MCF 10A (cell line): ENCODE measurements at places on chromosomes 6 and 20.

DNA sequence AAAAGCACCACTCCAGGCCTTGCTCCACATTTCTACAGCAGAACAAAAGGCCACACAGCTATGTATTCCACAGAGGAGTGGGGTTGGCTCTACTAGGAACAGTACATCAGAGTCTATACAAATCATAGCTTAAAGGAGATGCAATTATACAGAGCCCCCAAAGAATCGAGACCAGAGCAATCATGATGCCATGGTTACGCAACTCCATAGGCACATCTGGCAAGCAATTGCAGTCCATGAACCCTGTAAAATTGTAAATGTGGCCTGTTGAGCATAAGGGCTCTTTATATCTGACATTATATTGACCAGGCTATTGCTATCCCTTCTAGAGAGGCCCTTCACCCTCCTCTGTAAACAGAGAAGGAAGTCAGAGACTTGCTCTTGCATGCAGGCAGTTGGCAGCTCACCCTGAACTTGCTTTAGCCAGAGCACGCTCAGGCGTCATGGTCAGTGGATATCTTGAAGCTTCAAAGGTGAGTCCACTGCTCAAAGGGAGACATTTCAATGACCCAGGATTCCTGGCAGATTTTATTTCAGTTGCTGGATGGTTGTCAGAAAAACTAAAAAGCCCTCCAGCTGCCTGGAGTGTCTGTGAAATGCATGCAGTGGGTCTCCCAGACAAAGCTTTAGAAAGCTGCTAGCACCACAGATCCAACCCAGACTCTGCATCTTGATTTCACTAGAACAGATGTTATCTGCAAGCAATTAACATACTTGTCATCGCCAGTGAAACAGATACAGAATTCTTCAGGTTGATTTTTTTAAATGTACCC lies 357.2 kb downstream of the CENPW start:
- DNase-seq, result no peak

- no peak for DNase-seq
These were observed 275.3 kb downstream of the HIVEP2 start for GRCh38 chr6:142669471-142670351.

DNA sequence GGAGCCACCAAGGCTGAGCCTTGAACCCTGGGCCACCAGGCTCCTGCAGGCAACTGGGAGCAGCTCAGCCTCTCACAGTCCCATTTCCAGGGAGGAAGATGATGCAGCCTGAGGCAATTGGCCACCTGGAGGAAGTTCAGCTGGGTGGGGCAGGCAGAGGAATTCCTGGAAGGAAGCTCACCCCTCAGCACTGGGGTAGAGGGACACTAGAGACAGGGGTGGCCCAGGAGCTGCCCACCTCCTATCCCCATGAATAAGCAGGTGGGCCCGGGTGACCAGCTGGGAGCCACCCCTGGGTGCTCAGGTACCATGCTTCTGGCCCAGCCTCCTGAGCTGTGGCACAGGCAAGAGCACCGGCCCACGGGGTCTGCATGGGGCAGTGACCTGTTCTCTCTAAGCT lies 3.6 kb upstream of the HSPA12B start:
- DNase-seq, result no peak

DNA sequence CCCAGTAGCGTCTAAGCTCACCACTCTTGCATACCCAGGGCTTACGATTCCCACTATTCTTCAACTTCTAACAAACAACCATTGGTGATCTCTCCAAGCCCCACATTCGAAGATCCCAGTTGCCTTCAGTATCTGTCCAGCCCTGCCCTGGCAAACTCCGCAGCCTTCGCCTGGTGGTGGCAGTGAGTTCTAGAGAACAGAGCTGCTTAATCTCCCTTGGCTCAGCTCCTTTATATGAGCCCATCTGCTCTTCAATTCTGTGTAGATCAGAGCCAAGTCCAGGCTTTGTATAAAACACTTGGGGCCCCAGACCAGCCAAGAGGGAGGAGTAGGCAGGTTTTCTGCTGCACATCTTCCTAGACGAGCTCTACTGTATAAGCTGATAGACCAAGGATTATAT lies 193.3 kb downstream of the PHACTR1 start:
- DNase-seq, result no peak
